Left ventricle myocardium superior (tissue), 1 donor: ENCODE measurements at places on chromosomes 11 and 22. TPM values are rescaled to one million over a fixed set of nuclear protein-coding genes. Genes with fewer than 3 reads are reported as not detected.

GRCh38 chr22:40198733-40199132 lies 21.0 kb downstream of the TNRC6B start:
- DNase-seq = no peak

GRCh38 chr22:46537946-46538813 lies 760 bp upstream of the CELSR1 start:
- DNase-seq = peak; percentile 52

DNA sequence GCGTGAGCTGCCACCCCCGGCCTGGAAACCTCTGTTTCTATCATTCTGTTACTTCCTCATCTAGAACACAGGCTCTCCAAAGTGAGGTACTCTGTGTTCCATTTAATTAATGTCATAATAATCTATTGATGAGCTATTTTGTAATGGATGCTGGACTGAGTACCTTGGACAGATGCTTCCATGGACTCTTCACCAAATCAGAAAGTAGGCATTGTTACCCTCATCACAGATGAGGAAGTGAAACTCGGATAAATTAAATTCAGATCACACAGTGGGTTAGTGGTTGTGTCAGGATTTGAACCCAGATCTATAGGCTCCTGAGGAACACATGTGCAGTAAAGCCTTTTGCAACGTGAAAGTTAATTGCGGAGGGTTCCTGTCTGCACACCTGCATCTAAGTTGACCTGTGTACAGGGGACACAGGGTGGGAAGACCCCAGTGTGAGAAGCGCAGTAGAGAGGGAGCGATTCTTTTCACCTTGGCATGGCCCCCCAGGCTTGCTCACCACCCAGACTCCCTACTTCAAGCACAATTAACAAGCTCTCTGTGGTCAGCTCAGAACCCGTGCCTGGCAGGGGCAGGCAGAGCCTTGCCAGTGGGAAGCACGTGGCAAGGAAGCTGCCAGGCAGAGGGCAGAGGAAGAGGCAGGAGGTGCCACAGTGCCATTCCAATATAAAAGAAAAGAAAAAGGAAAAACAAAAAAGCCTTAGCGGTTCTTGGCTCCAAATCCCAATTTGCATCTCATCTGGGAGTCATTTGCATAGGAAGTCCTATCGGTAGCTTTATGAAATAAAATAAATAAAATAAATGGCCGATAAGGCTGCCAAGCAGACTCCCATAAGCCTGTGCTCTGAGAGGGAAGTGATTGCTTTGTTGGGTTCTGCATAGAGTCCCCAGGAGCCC lies 239.3 kb downstream of the GRIK4 start:
- no peak for DNase-seq

DNA sequence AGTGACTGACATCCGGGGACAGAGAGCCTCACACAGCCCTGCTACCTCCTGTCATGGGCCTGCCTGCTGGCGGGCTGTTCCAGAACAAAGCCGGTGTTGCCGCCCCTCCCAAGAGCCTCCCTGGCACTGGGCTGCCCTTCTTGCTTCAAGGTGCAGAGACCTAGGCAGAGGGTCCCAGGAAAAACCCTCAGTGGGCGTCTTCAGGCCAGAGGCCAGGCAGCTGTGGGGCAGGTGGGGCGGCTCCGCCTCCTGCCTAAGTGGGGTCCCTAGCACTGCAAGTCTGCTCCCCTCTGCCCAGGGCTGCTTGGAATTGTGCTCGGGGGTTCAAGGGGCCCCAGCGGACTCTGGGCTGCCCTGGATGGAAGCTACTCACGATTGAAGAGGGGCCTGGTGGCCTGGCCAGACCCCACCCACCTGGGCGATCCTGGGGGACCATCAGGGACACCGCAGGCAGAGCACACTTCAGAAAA lies 20.4 kb upstream of the GNB1L start:
- DNase-seq = peak; percentile 26

DNA sequence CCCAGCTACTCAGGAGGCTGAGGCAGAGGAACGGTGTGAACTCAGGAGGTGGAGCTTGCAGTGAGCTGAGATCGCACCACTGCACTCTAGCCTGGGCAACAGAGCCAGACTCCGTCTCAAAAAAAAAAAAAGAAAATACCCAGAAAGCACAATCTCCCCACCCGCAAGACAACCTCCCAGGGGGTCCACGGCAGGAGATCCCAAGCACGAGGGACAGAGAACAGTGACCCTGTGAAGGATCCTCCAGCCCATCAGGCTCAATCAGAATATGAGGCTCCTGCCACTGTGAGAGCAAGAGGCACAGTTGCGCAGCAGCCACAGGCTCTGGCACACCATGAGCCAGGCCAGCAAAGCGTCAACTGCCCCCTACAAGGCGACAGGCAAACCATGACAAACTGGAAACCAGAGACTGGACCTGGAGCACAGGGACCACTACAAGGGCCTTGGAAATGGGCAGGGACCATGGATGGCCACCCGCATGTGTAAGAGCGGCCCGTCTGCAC lies 164.8 kb upstream of the GRK3 start:
- DNase-seq = peak; percentile 12

Gene RTN4R
- total RNA-seq = 1.2 TPM
